ENCODE measurements at places on chromosomes 1 and 21.

DNA sequence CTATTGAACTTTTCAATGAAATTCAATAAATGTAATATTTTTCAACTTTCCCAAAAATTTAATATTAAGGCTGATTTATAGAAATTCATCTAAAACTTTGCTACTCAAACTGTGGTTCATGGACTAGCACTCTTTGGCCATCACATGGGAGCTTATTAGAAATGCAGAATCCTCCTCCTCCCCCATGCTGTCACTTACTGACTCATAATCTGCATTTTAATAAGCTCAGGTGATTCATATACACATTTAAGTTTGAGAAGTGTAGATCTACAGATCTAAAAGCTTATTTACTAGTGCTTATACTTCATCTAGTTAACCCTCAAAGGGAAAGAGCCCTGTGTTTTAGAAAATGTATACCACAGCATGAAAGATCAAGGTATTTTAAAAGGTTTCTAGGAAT lies 84.3 kb downstream of the HS2ST1 start:
- no peak for DNase-seq

DNA sequence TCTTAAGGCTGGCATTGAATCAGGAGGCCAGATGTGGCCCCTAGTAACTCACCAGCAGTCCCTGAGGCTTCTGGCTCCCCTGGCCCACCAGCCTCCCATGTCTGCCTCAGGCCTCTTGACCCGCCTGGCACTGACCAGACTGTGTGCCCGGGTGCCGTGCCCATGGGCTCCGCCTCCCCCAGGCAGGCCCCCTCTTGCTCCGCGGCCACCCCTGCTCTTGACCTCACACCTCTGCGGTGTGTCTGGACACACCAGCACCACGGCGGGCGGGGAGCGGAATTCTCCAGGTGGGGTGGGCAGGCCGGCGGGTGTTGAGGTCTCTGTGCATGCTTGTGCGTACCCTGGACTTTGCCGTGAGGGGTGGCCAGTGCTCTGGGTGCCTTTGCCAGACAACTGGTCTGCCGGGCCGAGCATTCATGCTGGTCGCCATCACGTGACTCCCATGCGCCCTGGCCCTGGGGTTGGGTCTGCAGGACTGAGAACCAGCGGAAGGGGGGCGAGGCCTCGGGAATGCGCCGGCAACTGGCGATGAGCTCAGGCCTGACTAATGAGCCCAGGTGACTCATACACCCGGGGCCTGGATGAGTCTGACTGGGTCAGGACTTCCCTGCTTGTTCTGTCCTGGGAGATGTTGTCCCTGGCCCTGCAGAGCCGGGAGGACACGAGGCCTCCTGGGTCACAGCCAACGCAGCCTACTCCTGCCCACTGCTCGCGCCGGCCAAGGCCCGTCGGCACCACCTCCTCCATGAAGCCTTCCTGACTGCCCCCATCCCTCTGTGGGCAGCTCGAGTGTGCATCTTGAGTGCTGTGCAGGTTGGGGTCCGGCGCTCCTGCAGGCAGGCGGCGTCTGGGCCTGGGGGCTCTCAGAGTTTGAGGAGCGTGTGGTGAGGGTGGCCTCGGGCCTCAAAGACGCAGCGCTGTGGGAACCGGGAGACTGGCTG lies 22.6 kb downstream of the COL18A1 start:
- no peak for DNase-seq

DNA sequence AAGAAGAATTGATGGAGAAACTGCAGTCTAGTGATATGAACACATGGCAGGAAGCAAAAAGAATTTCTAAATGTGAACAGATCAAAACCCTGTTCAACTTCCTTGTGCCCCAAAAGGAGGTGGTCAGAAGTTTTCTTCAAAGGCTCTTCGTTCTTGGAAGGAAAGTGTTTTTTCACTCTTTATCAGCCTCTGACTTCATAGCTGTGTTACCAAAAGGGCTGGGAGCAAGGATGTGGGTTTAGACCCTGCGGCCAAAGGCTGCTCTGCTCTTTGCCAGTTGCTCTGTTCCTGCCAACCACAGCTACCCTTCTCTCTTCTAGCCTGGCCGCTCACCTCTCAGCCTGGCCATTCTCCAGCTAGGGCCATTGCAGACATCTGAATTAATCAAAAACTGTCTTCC lies 53.8 kb downstream of the PTGER3 start:
- no peak for DNase-seq

DNA sequence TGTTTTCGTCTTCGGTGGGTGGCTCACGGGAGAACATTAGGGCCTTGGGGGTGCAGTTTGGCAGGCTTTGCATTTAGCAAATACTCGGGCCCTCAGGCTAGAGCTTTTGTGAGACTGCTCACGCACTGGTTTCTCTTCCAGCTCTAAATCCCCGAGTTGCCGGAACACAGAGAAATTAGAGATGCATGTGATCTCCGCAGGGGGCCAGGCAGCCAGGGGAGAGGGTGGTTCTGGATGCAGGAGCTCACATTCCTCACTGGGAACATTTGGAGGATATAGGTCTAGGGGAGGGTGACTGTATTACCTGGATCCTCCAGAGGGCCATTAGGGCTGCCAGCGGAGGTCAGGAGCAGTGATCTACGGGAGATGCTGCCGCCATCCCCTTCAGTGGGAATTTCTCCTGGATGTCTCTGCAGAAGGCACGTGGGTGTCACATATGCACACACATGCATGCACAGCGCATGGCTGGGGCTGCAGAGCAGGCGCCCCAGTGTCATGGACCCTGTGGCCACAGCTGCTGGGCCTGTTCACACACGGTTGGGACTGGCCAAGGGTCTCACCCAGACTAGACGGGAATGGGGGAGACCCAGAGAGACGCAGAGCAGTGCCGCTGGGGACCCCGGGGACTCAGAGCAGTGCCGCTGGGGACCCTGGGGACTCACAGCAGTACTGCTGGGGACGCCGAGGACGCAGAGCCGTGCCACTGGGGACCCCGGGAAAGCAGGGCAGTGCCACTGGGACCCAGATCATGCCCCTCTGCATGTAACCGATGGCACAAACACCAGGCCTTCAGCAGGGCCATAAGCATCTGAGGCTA lies 258.7 kb downstream of the CAMTA1 start:
- DNase-seq = no peak

DNA sequence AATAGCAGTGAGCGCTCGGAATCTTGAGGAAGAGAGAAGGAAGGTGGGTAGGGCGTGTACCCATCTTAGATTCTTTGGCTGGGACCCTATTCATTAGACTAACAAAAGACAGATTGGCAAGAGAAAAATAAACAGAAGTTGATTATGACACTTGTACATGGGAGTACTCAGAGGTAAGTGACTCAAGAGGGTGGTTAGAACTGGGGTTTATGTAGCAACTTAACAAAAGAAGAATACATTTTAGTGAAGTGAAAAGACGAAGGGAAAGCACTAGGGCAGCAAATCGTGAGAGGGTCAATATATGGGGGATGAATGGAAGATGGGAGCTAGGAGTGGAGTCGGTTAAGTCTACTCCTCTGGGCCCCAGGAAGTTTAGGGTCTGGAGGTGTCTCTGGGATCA lies 25.8 kb upstream of the RCC2 start:
- no peak for DNase-seq

DNA sequence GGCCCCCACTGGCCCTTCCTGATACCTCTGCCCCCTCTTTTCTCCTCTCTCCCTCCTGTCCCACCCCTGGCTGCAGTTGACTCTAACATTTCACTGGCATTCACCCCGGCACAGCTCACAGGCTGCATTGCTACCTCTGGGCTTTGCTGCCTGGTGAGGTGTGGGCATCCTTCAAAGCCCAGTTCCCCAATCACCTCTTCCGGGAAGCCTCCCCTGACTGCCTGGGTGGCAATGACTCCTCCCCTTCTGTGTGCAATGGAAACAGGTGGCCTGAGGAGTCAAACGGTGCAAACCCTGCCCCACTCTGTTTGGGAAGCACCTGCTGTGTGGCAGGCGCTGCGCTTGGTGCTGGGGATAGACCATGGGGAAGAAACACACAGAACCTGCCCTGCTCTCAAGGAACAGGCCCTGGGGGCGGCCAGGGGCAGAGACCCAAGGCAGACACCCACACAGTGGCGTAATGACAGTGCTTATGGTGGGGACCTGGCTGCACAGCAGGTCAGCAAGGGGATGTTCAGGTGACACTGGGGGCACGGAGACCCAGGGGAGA lies 39.3 kb upstream of the POFUT2 start:
- no peak for DNase-seq

DNA sequence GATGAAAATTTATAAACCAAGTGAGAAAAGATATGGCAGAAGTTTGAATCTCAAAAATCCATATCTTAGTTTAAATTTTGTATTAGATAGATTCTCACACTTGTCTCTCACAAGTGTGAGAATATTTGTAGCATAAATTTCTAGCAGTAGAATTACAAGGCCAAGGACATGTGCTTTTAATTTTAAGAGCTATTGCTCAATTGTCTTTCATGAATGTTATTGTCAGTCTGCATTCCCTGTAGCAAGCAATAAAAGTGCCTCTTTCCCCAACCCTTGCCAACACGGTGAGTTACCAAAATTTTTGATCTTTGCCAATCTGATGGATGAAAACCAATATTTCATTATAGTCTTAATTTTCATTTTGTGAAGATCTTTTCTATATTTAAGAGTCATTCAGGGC lies 64.0 kb downstream of the CTH start:
- no peak for DNase-seq

- DNase-seq = no peak
Observed at GRCh38 chr1:227925582-227926198, 22.0 kb downstream of the WNT9A start.

DNA sequence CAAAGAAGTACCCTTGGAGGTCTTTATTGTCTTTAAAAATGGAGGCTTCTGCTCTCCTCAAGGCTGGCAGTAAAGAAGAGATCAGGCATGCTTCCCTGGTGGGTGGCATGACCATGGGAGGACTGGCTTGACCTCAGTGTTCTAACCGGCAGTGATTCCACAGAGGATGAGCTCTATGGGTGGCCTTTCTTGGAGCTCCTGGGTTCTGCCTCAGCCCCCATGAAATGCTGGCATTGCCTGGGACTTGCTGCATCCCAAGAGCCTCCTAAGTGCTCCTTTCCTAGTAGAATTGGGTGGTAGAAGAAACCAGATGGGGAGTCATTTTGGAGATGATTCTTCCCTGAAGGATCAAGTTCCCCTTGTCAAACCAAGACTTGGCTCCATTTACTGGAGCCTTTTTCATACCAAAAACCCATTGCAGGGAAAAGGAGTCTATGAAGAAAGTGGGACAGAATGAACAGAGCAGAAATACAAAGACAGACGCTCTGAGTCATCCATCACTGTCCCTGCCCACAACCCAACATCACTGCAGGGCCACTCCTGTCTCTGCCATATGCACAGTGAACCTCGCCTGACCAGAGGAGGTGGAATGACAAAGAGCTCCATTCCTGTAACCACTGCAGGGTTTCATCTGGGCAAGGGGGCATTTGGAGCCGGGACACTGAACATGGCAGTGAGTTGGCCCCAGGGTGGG lies 42.4 kb downstream of the RIMS3 start:
- no peak for DNase-seq

- DNase-seq = no peak
Observed at GRCh38 chr1:11738783-11739182, 2.8 kb downstream of the AGTRAP start.
